LoVo (cell line): ENCODE measurements at places on chromosomes 12 and 14.

GRCh38 chr12:83010169-83010804 is 323.6 kb downstream of the TMTC2 start:
- DNase-seq = no peak

DNA sequence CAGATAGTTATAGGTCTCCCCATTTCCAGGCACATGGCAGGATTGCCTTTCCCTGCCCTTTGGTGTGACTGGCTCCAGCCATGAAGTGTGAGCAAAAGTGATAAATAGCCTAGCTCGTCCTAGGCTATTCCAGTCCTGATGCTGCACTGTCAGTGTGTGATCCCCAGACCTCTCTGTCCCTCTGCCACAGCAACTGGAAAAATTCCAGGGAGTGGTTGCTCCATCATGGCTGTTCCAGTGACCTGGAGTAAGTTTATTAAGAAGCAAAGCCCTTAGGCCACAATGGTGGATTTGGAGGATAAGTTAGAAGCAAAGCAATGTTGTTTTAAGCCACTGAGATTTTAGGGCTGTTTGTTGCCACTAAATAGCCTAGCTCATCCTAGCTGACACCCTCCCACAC is 9.8 kb upstream of the KRT83 start:
- no peak for DNase-seq

- DNase-seq = peak; percentile 19
These were observed 7.5 kb upstream of the SYNE3 start for GRCh38 chr14:95523815-95524448.

DNA sequence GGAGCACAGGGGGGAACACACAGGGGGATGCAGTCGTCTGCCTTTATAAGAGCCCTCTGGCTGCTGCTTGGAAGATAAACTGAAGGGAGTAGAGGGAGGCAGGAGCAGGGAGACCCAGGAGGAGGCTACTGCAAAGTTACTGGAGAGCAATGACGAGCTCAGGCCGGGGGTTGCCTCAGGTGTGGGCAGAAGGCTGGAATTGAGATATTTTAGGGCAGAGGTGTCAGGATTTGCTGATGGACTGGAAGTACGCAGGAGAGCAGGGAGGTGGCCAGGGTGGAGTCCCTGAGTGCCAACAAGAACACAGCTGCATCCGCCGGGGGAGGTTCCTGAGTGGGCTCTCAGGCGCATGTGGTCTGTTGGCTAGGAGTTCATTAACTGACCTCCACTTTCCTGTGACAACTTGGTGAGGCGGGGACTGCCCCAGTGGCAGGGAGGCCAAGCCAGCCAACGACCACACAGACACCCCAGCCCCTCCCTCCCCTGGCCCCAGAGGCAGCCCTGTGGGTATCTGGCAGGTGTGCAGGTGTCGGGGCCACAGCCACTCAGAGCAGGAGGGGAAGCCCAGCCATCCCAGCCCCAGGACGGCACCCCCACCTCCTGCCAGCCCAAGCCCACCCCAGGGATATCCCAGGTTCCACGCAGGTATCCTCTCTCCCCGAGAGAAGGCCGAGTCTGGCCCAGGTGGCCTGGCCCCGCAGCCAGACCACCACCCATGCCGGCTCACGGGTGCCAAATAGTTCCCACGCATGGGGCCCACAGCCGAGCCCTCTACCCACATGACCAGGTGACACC is 85.4 kb downstream of the NCOR2 start:
- no peak for DNase-seq

- DNase-seq = no peak
These were observed 272.7 kb upstream of the DIO3 start for GRCh38 chr14:101288436-101289229.

DNA sequence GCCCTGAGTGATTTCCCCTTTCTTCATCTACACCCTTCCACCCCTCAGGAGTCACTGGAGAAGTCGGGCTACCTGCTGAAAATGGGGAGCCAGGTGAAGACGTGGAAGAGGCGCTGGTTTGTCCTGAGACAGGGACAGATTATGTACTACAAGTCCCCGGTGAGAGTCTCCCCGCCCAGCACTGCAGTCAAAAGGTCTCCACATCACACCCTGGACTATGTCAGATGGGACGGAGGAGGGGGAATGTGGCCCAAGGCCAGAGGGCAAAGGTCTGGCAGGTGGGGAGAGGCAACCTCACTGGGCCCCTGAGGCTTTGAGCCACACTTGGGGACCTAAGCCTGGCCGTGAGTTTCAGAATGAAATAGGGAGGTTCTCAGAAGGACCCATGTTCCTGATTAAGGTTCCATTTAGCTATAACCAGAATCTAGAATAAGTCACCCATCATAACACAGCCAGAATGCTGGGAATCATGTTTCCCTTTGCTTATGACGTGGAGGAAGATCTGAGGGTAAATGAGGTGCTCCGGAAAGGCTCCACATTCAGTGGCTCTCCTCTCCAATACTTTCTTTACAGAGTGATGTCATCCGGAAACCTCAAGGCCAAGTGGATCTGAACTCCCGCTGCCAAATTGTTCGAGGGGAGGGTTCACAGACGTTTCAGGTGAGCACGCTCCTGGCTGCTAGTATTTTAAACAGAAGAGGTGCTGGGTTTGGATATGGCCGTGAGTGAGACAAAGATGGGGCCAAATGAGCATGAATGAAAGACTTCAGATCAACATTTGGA is 26.6 kb downstream of the PIGH start:
- DNase-seq = no peak

DNA sequence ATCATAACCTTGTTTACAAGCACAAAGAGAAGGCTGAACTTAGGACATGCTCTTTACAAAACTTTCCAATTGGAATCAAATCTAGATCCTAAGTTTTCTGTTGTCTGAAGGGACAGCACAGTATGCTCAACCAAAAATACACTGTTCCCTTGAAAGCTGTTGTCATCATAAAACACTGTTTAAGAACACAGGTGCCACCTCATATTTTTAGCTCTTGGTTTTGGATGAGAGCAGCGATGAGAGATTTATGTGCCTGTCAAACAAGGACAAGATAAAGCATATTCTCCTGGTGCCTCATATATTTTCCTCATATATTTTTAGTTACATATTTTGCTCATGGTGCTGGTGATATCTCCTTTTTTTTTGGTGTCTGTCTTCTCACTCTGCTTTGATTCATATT is 788.4 kb downstream of the AACS start:
- DNase-seq = no peak

DNA sequence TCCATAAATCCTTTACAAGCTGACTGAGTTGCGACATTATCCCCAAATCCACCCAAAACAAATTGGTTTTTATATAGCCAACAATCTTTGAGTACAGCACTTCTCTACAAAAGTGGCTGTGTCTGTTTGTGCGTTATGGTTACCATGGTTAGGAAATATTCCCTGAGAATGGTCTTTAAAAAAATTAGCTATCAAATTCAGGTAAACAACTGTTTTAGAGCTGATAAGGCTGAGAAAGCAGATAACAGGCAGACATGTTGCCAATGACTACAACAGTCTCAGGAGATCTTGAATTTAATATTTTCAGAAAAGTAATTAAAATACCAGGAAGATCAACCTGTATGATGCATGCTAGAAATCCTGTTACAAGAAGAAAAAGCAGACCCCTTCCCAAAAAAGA is 248.0 kb downstream of the RASSF9 start:
- DNase-seq = no peak

- no peak for DNase-seq
These were observed 862 bp downstream of the PIP4K2C start for GRCh38 chr12:57591782-57592325.

- DNase-seq = no peak
These were observed 280.1 kb downstream of the VRK1 start for GRCh38 chr14:97077253-97077653.

GRCh38 chr12:50117057-50117622 is 5.1 kb downstream of the COX14 start:
- DNase-seq = no peak

DNA sequence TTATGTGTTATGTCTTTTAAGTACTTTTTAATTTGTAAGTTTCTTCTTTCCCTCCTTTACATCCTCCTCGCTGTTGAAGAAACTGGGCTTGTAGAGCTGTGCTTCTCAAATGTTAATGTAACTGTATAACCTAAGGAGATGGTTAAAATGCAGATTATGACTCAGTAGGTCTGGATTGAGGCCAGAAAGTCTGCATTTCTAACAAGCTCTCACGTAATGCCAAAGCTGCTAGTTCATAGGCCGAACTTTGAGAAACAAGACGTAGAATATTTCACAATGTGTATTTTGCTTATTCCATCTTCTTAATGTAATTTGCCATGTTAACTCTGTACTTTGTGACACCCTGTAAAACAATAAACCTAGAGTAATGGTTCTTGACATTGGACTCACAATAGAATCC is 193.3 kb upstream of the SYT1 start:
- DNase-seq = no peak

- no peak for DNase-seq
These were observed 18.8 kb downstream of the CLMN start for GRCh38 chr14:95300697-95301526.

DNA sequence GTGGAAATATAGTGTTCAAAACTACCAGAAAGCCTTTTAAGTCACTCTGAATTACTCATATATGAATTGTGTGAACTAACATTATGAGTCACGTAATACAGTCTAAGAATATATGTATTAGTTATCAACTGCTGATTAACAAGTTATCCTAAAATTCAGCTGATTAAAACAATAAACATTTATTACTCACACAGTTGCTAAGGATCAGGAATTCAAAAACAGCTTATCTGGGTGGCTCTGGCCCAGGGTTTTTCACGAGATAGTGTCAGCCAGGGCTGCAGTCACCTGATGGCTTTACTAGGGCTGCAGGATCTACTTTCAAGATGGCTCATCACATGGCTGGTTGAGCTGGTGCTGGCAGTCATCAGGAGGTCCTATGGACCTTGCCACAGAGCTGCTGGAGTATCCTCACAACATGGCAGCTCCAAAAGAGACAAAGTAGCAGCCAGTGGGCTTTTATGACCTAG is 36.5 kb downstream of the CORO1C start:
- DNase-seq = no peak

DNA sequence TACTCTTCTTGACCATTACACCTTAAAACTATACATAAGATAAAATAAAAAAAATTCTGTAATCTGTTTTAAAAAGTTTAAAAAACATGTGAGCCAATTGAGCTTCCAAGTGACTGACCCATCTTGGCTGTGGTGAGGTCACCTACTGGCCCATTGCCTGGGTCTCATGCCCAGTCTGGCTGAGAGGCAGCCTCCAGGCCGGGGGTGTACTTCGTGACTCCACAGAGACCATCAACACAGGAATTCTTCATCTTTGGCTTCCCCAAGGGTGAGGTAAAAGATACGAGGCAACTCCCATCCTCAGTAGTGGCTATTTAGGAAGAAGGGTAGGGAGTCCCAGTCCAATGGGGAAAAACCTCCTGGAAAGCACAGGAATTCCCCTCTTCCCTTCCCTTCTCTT is 113.2 kb downstream of the APAF1 start:
- DNase-seq = no peak

DNA sequence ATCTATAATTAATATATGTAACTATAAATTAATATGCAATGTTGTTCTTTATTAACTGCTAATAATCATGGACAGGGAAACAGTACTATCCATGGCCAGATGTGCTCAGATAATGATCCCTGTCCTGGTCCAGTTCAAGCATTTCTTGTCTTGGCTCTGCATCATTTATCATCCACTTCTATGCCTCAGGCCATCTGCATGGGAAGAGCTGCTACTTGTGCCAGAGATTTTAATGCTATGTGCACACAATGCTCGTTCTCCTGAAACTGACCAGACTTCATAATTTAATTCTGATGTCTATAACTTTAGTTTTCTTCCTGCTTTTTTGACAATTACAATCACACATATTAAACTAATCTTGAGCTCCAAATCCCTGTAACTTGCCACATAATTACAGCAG is 11.2 kb upstream of the TMX1 start:
- DNase-seq = no peak

GRCh38 chr12:19088606-19089005 is 40.9 kb upstream of the PLEKHA5 start:
- no peak for DNase-seq

GRCh38 chr12:130916241-130916911 is 37.3 kb upstream of the ADGRD1 start:
- DNase-seq = peak; percentile 23

DNA sequence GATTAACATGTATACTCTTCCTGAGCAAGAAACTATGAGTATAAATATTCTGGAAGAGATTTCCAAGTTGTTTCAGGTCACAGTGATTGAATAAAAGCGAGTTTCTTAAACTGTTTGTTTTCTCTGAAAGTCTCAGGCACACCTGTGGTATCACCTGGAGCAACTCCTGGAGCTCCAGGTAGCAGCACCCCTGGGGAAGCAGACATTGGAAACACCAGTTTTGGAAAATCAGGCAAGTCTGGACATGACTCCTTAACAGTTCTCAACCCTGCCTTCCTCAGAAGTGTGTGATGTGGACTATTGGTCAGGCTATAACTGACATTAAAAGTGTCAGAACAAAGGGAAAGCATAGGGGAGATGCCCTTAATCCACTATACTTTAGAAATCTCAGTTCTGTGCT is 217.6 kb upstream of the CNTN1 start:
- DNase-seq = no peak

GRCh38 chr14:52012635-52013034 is 23.3 kb downstream of the RTRAF start:
- DNase-seq = no peak
